IMR-90 (cell line): ENCODE measurements at places on chromosomes 5 and 9. TPM values are rescaled to one million over a fixed set of nuclear protein-coding genes. Genes with fewer than 3 reads are reported as not detected.

Gene DMRT2
- not detected in 2 replicates for total RNA-seq

GRCh38 chr5:150568663-150569062, 60.7 kb downstream of the NDST1 start:
- DNase-seq: no peak

DNA sequence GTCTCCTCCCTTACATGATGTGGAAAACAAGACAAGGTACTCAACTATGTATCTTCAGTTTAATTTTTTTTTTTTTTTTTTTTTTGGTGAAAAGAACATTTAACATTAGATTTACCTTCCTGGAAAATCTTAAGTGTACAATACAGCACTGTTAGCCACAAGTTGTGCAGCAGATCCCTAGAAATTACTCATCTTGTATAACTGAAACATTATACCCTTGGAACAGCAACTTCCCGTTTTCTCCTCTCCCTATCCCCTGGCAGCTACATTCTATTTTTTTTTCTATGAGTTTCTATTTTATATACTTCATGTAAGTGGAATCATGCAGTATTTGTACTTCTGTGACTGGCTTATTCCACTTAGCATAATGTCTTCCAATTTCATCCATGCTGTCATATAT, 421.9 kb upstream of the FTMT start:
- no peak for DNase-seq

Gene PCA3
- not detected in 2 replicates for total RNA-seq

- DNase-seq: no peak
Observed at GRCh38 chr9:14961372-14962068, 51.3 kb upstream of the FREM1 start.

Gene PCDHA9
- total RNA-seq: under 0.01 TPM in 2 replicates

DNA sequence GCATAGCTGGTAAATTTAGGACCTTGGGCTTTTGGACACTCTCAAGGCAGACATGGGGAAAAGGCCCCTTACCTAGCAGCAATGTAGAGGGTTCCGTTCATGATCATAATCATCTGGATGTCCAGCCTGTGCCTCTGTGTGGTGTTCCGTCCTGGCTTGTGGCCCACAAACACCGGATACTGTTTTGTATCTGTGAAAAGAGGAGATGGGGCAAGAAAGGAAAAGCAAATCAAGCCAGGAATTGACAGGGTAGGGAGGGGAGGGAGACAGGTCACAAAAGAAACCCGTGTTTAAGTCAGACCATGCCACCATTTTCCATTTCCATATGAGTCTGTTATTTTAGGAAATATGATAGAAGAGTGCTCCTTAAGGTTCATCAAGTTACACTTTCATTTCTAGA, 72.5 kb downstream of the SEMA6A start:
- no peak for DNase-seq

Gene CFAP157
- not detected in 2 replicates for total RNA-seq

Gene CEL
- total RNA-seq: under 0.01 TPM in 2 replicates

- DNase-seq: peak; percentile 90
Observed at GRCh38 chr9:125659954-125660353, 47.1 kb downstream of the MAPKAP1 start.

DNA sequence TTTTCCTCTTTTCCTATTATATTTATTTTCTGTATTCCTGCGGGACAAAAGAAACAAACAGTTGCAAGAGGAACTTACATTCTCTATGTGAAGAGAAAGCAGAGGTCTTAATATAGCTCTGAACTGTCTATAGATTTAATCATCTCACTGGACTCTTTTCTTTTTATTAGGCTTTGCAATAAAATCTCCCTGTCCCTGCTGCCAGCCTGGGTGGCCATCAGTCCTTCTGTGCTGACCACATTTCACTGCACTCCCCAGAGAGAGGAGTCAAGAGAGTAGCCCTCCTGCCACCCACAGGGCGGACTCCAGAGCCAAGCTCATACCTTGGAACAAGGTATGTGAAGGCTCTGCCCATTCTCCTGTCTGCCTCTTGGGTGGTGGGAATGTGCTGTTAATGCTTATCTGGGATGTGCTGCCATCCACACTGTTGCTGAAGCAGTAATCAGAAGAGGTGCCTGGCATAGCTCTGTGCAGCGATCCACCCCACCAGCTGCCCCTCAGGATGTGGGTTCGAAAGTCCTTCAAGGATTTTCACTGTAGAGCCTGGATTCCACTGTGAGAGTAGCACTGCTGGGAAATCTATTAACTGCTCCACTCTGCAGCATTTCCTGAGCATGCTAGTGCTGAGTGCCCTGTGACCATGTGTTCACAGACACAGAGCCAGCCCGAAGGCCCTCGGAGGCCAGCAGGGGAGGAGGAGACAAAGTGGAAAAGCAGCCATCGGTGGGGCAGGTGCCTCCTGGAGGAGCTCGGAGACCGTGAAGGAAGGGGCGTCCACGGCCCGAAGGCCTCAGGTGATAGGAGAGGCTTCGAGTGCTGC, 334.6 kb downstream of the MED10 start:
- DNase-seq: no peak

DNA sequence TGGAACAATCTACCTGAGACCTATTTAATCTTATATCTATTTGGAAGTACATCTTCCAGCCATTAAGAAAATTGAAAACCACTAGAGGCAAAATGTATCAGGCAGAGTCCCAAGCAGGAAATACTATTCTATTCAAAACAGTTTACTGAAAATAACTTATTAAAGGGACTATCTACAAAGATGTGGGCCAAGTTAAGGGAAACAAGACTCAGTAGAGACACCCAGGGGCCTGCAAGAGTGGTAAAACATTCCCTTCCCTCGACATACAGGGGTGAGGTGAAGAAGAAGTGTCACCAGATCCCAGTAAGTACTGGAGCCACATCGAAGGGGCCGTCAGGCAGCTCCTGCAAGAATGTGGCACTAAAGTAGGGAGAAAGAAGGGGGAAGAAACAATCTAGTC, 12.1 kb upstream of the NRG2 start:
- DNase-seq: no peak
